ENCODE measurements at places on chromosomes 1 and 21. TPM values are rescaled to one million over a fixed set of nuclear protein-coding genes. Genes with fewer than 3 reads are reported as not detected.

The GJA4 gene
- total RNA-seq, result not detected

DNA sequence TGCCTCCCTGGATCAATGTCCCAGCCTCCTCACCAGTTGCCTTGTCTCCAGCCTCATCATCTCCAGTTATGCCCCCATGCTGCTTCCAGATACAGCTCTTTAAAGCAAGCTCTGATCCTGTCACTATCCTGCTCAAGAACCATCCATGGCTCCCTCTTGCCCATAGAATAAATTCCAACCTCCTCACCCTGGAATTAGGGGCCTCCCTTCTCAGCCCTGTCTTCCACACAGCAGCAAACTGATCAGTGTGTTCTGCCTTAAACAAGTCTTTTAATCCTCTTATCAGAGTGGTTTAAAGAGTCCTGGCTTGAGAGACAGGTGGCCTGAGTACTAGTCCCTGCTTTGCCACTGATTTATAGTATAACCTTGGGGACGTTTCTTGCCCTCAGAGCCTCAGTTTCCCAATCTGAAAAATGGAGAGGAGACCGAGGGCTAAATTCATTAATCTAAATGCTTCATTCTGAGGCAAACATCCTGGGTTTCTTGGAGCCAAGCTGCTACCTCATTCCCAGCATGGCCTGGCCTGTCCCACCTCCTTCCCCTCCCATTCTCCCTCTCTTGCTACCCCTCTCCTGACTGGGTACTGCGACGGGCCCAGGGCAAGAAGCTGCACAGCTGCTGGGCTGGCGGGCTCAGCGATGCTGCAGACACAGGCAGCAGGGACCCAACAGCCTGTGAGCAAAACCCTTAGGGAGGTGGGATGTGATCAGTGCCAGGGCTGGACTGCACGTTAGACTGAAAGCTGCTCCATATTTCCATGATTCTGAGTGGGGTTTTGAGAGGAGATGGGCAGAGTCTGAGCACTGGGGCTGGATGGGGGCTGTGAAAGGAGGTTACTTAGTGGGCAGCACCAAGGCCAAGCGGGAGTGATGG, 221.4 kb downstream of the PTPRU start:
- DNase-seq, result no peak

DNA sequence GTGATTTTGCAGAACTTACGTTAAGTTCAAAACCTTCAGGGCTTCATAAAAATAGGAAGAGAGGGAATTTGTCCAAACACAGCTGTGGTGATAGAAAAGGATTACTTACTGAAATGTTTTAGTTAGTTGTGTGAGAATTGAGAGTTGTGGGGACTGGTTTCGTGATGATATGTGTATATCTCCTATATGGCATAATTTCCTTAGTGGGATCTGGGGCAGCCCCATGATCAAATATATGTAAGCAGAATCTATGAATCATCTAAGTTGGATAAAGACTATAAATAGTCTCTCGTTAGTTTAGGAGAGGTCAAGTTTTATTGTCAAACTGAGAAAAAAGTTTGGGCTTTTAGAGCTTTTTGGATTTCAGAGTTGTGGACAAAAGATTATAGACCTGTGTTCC, 14.9 kb downstream of the MTR start:
- no peak for DNase-seq

- no peak for DNase-seq
Observed at GRCh38 chr1:77781683-77782082, 2.2 kb downstream of the MIGA1 start.

The KRTAP19-3 gene
- not detected for total RNA-seq

- DNase-seq, result peak; percentile 32
Observed at GRCh38 chr1:172895050-172895460, 155.7 kb downstream of the TNFSF18 start.

DNA sequence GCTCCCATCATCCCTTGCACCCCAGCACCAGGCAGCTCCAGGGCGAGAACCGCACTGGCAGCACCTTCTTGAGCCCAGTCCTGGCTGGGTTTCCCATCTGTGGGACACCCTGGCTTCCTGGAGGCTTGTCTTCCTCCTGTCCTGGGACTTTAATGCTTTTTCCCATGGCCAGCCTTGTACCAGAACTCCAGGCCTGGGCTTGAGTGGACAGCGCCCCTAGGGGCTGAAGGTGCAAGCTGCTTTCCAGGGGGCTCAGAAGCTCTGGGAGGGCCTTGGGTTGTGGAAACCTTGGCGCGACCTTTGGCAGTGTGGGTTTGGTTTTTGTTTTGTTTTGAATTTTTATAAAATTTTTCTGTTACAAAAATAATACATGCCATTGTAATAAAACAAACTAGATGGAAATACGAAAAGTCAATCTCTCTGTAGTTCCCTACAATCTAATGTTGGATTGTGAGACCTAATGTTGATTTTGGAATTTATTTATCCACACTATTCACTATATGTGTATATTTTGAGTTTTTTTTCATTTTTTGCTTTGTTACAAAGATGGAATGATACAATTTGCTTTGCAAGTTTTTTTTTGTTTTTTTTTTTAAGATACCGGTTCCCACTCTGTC, 33.8 kb upstream of the RPL11 start:
- DNase-seq, result peak; percentile 78

The SELL gene
- total RNA-seq, result not detected

- no peak for DNase-seq
Observed at GRCh38 chr1:205798577-205798976, 14.4 kb downstream of the SLC41A1 start.

DNA sequence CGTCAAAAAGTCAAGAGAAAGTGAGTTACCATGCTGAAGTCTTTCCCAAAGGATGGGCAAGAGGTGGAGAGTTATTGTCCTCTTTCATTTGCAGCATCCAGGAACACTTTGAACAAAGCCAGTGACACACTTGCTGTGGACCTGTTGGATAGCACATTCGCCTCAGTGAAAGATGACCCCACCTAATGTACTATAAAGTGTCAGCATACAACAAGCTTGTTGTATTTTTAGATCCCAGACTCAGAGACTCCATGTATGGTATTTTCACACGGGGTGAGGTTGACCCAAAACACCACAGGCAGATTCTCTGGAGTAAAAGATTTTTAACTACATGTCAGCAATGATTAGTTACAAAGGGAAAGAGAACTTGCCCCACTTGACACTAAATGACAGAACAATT, 273.8 kb downstream of the PTBP2 start:
- no peak for DNase-seq

- DNase-seq, result no peak
Observed at GRCh38 chr21:31234936-31235335, 109.1 kb downstream of the TIAM1 start.

The SH3BGR gene
- total RNA-seq, result 4.1 TPM

The CTSE gene
- 0.19 TPM for total RNA-seq

GRCh38 chr1:207025146-207025880, 7.2 kb downstream of the C1orf116 start:
- DNase-seq, result no peak

- DNase-seq, result no peak
Observed at GRCh38 chr1:47881505-47882442, 115.4 kb downstream of the TRABD2B start.

DNA sequence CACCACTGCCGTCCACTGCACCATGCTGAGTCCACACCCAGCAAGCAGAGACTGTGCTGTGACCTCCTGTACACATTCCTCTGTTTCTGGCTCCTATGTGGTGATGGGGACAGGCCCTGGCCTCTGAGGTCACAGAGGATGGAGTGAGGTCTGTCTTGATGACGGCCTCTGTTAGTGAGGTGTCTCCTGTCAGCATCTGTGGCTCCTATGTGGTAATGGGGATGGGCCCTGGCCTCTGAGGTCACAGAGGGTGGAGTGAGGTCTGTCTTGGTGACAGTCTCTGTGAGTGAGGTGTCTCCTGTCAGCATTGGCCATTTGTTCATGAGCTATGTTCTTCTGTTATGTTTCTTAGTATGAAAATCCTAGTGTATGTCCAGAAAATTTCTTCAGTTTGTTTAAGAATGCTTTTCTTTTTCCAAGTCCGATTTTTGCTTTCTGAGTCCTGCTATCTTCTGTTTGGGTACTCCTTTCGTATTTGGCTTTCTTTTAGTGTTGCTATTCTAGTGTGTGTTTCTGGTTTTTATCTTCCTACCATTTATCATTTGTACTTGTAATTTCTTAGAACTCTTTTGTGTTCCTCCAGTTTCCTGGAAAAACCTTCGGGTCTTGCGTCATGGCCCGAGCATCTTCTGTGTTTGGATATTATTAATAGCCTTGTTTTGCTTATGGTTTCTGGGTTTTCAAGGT, 13.4 kb downstream of the SNAP47 start:
- DNase-seq, result no peak

- no peak for DNase-seq
Observed at GRCh38 chr1:53627031-53627430, 111.9 kb downstream of the GLIS1 start.

GRCh38 chr1:153488731-153489130, 28.3 kb upstream of the S100A7 start:
- peak; percentile 45 for DNase-seq

DNA sequence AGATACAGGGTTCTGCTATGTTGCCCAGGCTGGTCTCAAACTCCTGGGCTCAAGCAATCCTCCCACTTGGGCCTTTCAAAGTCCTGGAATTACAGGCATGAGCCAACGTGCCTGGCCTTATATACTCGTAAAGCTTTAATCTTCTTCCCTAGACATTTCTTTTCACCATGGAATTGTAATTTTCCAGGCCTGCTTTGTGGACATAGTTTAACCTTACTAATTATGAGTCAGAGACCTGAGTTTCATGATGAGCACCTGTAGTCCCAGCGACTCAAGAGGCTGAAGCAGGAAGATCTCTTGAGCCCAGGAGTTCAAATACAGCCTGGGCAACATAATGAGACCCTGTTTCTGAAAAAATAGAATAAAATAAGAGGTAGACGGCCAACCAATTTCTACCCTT, 12.3 kb downstream of the PATJ start:
- DNase-seq, result no peak

The AMPD1 gene
- not detected for total RNA-seq

DNA sequence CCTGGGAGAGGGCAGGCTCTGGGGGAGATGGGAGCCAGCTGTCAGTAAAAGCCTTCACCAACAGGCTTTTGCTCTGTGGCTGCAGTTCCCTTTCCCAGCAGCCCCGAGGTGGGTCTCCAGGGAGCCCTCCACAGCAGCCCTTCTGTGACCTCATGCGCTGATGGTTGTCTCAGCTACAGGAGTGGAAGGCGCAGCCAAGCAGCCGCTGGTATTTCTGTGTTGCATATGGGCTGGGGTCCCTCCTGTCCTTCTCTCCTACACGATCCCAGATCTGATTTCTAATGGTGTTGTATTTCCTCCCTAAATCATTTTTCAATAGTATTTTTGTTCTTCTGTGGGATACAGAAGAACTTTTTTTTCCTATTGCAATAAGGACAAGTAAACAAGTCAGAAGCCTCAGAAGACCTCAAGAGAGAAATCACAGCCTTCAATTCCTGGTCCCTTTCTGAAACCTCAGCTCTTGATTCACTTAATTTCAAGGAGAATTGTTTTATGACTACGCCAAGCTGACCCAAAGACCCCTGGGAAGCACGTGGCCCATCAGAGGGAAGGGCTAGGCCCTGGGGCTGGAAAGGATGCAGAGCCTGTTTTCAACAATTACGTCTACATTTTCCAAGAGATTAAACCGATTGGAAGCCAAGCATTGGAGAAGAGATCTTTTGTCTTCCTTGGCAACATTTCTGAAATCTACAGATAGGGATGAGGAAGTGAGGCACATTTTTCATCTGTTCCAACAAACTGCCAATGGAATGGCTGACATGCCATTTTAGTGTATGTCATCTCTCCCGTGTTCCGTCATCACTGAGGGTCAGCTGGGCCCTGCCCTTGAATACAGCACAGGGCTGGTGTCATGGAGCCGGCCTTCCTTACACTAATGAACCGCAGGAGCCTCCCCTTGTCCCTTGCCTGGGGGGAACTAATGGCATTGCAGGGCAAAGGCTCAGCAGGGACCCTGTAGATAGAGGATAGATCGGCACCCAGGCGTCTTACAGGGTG, 42.0 kb upstream of the SCCPDH start:
- no peak for DNase-seq

GRCh38 chr1:155219592-155220031, 11.1 kb downstream of the MTX1 start:
- DNase-seq, result peak; percentile 39

The SERTAD4 gene
- 2.7 TPM for total RNA-seq

DNA sequence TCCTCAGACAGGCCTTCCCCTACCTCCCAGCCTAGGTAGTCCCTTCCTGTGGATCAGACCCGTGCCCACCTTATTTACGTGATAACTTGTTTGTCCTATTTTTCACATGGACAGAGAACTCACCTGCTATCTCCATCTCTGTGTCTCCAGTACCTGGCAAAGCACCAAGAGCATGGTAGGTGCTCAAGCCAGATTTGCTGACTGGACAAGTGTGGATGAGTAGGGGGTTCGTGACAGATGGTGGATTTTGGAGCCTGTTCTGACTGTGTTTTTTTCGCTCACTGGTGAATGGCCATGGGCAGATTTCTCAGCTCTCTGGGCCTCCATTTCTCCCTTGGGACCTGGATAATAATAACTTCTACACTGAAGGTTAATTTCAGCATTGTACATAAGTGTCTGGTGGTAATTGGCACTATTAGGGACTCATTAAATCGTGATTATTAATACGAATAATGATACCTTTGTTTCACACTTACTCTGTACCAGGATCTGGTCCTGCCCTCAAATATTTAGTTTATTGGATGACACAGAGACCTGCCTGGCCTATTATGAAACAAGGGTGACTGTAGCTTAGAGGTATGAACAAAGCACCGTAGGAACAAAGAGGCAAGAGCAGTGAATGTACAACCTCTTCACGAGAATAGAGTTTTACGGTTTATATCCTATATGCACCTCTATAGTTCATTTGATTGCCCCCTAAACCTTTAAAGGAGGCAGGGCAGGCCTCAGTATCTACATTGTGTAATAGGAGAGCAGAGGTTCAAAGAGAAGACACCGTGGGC, 24.5 kb upstream of the SLC26A9 start:
- DNase-seq, result no peak

- no peak for DNase-seq
Observed at GRCh38 chr21:33817138-33817537, 98.5 kb downstream of the ATP5PO start.

DNA sequence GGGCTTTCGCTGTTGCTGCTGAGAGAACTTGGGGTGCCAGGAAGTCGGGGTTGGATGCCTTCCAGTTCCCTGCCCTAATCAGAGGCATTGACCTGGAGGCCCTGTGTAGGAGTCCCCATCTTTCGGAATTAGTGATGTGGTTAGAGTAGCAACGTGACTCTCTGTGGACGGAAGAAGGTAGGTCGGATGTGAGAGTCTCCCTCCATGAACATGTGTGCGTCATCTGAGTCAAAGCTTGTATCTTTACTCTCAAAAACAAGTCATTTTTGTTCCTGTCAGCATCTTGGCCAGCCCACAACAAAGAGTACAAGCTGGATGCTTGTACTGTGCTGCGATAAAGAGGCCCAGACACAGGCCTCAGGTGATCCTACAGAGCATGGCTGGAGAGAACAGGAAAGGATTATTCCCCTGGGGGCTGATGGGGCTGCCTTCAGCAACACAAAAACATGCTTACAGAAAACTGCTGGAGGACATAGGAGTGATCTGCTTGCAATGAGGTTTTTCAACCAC, 31.0 kb upstream of the IL10 start:
- DNase-seq, result peak; percentile 15

- DNase-seq, result no peak
Observed at GRCh38 chr1:184577319-184577718, 177.3 kb downstream of the EDEM3 start.

Data from SK-MEL-5 (cell line).